ENCODE measurements at places on chromosomes 12 and 14.

DNA sequence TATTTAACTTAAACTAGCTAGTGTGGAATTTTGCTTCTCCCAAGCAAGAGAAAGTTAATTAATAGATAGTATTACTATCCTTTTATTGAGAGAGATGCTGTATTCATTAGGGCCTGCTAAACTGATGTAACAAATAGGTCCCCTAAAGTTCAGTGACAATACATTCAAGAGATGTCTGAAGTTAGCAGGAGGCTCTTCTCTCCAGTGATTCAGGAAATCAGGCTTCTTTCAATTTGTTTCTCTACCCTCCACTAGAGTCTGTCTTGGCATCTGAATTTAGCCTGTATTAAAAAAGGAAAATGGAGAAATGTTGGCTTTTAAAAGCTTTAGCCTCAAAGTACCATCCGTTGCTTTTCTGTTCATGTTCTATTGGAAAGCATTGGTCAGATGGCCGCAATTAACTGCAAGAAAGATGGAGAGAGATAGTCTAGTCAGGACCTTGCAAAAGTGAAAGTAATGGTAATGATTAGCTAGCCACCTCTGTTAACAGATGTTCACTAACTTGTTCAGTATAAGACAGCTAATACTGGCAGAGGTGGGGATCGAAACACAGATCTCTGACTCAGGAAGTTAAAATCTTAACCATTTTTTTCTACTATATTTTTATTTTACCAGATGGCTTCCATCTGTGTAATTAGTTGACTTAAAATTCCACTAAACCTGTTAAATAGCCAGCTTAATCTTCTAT, 786.8 kb downstream of the TMTC2 start:
- peak; percentile 39 for DNase-seq

GRCh38 chr12:450438-450837, 9.3 kb upstream of the B4GALNT3 start:
- DNase-seq: no peak

- no peak for DNase-seq
These were observed 74.2 kb downstream of the ARF6 start for GRCh38 chr14:49966971-49967630.

DNA sequence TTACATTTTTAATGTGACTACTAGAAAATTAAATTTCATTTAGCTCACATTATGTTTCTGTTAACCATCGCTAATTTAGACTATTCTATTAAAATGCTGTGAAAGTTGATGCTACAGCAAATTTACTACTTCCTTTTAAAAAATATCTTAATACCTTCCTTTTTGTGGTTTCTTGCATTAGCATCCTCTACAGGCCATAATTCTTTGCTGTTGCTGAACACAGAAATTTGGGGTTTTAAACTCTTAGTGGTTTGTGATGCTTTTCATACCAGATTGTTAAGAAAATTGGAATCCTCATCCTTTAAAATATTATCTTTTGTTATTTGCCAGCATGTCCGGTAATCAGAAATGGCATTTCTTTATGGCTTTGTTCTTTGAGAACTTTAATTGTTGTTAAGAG, 18.1 kb downstream of the WNK1 start:
- DNase-seq: no peak

GRCh38 chr12:6392504-6392903, 8.5 kb downstream of the LTBR start:
- no peak for DNase-seq

- no peak for DNase-seq
These were observed 17.2 kb downstream of the PLEKHG3 start for GRCh38 chr14:64721391-64721791.

GRCh38 chr14:54877015-54877702, 25.5 kb downstream of the GCH1 start:
- DNase-seq: no peak

DNA sequence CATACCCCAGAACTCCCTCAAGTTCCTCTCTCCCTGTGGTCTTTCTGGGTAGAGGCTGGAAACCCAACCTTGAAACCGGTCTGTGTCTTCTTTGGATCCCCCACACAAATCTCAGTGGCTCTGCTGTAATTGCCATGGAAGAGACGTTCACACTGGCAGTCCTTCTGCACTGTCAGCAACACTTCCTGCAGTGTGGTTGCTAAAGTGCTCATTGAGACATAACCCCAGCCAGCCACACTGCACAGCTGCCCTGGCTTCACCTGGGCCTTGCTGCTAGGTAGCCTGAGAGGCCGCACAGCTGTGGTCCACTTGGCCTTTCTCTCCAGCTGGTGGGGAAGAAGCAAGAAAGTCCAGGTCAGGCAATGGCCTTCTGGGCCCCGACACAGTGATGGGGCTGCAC, 2.4 kb downstream of the GZMH start:
- no peak for DNase-seq

- DNase-seq: no peak
These were observed 377.8 kb downstream of the KCNH5 start for GRCh38 chr14:62667421-62667914.

DNA sequence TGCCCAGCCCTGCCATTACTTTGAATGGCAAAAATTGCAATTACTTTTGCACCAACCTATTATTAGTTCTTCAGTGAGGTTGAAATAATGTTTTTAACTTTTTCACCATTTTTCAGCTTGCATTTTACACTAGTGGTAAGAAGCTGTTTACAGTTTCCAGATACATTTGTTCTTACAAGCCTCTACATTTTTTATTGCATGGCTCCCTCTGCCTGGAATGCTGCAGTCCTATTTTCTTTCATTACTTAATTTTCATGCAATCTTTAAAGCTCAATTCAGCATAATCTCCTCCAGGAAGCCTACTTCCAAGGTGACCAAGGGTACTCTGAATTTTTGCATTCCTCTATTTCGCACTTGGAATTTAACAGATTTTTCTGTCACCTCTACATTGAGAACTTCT, 33.4 kb downstream of the CCER1 start:
- no peak for DNase-seq

- DNase-seq: no peak
These were observed 145.9 kb downstream of the ETV6 start for GRCh38 chr12:11795192-11795912.

GRCh38 chr12:68406134-68406576, 74.0 kb upstream of the MDM1 start:
- peak; percentile 54 for DNase-seq

DNA sequence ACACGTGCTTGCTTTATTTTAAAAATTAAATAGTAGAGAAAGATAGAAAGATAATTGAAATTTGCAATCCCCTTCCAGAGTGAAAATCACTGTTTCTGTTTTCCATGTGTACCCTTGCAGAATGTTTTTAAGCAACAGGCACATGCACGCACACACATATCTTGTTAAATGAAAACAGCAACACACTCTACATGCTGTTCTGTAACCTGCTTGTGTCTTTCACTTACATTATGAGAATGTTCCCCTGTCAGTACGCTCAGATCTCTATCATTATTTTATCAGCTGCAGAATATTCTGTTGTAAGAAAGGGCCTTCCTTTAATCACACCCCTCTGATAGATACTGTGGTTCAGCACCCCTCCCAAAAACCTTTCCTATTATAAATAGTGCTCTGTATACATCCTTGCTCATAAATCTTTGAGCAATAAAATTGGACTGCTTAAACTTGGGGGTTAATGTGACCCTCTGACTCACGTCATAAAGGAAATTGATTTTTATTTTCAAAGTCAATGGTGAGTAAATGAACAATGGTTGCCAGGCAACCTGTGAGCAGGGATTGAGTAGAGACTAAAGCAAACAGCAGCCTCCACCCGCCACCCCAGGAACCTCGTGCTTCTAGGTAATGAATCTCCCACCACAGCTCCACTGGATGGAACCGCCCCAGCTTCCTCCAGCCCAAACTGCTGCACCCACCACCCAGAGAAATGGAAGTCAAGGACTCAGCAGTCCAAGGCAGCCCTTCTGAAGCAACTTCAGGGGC, 31.9 kb upstream of the CHGA start:
- no peak for DNase-seq

- DNase-seq: no peak
These were observed 47.3 kb upstream of the TMED10 start for GRCh38 chr14:75223664-75224154.

GRCh38 chr14:106487600-106487999, 961.2 kb downstream of the TMEM121 start:
- DNase-seq: no peak

DNA sequence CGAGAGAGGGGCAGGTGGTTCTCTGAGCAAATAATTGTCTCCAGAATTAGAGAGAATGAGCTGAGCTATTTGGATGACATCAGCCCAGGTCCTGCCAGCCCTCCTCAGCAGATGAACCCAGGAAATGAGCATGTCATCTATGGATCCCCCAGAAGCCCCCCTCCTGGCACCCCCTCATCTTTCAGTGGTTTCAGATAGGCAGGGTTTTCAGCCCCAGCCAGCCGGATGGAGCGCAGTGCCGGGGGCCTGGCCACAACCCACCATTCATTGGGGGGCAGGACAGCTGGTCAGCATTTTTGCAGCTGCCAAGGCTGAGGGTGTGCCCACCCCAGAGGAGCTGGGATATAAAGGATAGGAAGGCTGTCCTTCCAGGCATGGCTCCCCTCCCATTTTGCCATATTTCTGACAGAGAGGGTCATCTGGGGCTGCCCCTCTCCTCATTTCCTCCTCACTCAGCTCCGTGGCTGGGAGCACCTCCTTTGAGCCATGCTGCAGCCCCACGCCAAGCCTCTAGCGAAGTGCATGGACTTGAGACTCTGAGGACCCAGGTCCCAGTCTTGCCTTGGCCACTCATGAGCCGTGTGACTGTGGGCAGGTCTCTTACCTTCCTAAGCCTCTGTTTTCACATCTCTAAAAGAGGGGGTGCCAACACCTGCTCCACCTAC, 6.0 kb upstream of the KRT71 start:
- no peak for DNase-seq

DNA sequence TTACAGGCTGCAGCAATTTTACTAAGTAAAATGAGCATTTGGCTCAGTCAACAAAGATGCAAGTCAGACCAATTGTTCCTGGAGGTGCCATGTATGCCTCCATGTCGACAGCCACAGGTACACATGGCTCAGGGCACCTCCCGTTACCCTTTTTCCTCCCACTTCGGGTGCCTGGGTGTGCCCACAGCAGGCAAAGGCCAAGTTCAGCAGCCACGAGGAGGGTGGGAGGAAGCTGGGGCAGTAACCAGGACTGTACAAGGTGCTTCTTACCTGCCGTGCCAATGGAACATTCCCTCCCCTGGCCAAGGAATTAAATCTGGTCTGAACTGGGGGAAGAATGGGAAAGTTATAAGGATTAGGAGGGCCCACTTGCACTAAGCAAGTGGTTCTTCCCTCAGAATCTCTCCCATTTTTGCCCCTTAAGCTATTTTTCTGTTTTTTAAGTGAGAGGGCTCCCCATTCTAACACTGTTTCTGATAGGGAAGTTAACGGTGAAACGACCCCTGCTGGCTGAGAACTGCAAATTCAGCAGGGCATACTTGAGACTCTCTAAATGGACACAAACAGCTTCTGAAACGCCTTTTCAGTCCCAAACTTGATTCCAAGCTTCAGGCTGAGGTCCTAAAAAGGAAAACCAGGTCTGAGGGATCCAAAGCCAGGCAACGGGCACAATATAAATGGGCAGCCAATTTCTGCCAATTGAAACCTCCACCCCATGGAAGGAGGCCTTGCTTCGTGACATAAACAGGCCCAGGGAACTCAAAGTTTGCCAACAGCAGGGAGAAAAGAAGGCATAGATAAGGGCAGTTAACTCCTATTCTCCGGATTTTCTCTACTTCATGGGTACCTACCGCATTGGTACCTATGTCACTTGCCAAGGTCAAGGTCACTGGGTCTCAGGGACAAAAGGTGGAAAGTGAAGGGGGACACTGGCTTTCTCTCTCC, 24.8 kb downstream of the CLECL1 start:
- no peak for DNase-seq

DNA sequence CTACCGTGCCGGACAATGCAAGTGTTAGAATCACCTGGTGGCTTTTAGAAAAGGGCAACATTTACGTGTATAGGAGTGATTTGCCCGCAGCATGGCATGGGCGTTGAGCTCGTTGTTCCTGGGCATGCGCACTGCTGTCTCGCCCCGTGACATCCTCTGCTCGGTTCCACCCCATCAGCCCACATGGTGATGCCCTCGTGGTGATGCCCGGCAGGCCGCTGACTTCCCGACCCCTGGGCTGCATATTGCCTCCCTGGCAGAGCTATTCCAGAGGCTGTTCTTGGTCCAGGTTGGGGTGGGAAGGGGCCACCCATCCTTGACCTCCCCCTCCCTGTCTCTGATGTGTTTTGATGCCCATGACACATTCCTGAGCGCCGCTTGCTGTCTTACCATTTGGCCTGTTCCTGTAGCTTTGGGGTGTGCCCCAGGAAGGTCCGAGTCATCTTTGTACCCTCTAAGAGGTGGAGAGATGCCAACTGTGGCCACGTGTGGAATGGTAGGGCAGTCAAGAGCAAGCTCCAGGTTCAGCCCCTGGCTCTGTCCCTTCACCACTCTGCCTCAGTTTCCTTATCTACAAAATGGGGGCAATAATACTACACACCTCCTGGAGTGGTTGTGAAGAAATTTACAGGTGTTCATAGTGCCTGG, 4.8 kb downstream of the HIP1R start:
- DNase-seq: no peak

GRCh38 chr12:62530596-62530995, 64.0 kb downstream of the MON2 start:
- DNase-seq: no peak

DNA sequence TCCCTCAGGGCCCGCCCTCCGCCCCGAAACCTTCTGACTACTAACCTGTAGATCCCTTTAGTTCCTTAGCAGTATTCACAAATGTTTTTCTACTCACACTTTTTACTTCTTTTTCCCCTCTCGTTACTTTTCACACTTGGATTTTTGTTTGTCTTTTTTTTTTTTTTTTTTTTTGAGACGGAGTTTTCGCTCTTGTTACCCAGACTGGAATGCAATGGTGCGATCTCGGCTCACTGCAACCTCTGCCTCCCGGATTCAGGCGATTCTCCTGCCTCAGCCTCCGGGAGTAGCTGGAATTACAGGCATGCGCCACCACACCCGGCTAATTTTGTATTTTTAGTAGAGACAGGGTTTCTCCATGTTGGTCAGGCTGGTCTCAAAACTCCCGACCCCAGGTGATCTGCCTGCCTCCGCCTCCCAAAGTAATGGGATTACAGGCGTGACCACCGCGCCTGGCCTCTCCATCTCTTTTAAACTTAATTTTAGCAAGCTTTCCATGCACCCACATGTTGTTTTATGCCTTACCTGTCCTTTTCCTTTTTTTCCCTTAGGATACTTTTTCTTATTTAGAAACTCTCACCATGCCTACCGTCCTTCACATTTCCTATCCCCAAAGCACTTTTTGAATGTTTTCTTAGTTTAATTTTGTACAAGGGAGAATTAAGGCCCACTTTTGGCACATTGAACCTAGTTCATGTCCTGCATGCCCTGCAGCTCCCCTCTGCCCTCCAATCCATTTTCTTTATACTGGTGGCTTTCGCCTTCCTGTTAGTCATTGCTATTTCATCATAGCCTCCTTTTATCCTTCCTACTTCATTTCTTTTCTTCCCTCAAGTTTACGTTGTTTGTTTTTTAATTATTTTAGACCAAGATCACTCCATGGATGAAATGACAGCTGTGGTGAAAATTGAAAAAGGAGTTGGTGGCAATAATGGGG, 1.1 kb downstream of the SP1 start:
- DNase-seq: no peak
